NCI-H2107 (cell line): ENCODE measurements at places on chromosomes 3 and 15.

DNA sequence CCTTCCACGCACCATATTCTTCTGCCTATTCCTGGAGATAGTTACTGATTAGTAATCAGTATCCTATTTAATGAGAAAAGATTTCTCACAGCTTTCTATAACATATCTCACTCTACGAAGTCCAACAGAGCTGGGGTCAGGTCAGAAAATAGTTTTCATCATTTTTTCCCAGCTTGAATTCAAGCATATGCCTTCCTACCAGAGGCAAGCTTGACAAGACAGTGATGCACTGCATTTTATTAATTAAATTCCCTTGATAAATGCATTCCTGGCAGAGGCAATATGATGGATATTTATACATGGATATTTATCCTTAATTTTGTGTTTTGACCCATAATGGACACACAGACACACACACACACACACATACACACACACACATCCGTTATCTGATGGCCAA is 961.4 kb downstream of the EPHA3 start:
- no peak for DNase-seq

GRCh38 chr3:13277860-13278531 is 142.1 kb downstream of the NUP210 start:
- no peak for DNase-seq

DNA sequence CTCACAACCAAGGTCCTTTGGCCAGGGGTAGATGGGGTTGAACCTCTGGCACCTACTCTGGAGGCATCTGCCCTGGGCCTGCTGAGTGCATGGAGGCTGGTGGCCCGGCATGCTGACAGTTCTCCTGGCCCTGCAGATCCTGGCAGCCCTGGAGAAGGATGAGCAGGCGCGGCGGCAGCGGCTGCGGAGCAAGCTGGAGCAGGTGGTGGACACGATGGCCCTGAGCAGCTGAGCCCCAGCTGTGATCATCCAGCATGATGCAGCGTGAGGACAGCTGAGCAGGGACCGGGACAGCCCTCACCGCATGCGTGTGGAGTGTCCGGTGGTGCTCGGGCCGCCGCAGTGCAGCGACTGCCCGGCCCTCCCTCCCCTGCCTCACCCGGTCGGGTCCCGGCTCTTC is 50.9 kb downstream of the PLXNA1 start:
- no peak for DNase-seq

GRCh38 chr3:67657192-67657591 is 2.8 kb upstream of the SUCLG2 start:
- no peak for DNase-seq

GRCh38 chr15:86139828-86140227 is 60.2 kb downstream of the AGBL1 start:
- no peak for DNase-seq

DNA sequence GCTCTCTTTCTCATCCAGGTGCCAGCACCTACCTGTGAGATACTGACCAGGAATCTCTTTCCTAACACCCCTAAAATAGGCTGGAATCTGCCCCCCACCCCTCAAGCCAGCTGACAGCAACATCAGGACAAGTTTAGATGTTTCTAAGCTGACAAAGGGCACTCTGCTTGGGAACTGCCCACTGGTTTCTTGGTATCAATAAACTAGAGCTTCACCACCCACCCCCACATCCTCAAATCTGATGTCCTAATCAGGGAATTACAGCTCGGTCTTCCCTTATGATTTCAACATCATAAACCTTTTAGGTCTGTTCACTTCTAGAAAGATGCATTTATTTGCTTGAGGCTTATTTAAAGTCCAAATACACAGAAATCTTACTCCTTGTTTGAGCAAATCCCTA is 34.7 kb downstream of the CEP19 start:
- no peak for DNase-seq

GRCh38 chr3:138467931-138468330 is 33.5 kb downstream of the ESYT3 start:
- DNase-seq: no peak

- no peak for DNase-seq
These were observed 23.2 kb downstream of the ZBED2 start for GRCh38 chr3:111571907-111572460.

- DNase-seq: no peak
These were observed 45.2 kb downstream of the CDCP1 start for GRCh38 chr3:45100981-45101407.

DNA sequence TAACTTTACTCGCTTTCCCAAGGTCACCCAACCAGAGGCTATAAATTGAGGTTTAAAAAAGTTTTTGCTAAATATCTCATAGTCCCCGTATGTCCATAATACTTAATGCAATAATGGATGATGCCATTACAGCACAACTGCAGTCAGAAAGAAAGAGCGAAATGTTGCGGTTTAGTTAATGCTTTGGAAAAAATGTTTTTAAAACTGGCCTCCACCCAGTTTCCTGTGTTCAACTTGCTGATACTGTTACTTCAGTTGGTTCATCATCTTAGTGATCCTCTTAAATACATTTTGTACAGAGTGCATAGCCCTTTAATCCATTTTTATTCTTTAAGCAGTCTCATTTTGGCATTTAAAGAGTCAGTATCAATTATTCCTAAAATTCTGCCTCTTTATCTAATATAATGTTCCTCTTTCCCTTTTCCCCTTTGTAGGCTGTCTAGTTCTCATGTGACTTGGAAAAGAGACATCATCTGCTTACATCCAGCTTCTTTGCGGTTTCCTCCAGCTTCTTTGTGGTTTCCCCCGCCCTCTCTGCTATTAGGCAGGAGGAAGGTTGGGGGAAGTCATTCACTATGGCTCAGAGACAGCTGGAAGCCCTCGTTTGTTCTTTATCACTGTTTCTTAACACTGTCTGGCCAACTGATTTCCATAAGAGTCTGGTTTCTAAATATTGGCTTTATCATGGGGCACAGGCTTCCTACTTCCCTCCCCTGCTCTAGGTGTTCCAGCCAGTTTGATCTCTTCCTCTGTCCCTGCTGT is 154.3 kb downstream of the GOLIM4 start:
- peak; percentile 93 for DNase-seq
